ENCODE measurements at places on chromosomes 5 and 9.

GRCh38 chr5:14598225-14598624, 16.6 kb downstream of the OTULINL start:
- DNase-seq = no peak

- DNase-seq = no peak
These were observed 750.9 kb downstream of the MAT2B start for GRCh38 chr5:164256351-164256750.

DNA sequence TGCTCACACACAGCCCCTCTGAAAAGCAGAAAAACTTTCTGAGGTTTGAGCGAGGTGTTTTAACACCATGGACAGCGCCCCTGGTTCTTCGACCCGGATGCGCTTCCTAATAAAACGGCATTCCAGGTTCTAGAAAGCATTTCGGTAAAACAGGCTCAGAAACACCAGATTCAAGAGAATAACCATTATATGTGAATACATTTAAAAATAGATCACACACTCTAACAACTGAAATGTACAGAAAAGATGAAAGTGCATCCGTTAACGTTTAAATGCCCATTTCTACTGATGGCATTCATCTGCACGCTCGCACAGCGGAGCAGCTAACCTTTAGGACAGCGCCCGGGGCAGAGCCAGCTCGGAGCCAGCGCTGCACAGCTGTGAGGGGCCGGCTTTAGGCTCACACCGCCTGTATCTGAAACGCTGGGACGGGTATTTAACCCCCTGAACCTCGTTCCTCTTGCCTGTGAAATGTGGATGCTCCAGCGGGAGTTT, 26.3 kb upstream of the TENT4A start:
- DNase-seq = no peak

- DNase-seq = no peak
These were observed 21.7 kb downstream of the FAM78A start for GRCh38 chr9:131254626-131255025.

GRCh38 chr5:178530526-178530925, 59.7 kb downstream of the COL23A1 start:
- DNase-seq = no peak

DNA sequence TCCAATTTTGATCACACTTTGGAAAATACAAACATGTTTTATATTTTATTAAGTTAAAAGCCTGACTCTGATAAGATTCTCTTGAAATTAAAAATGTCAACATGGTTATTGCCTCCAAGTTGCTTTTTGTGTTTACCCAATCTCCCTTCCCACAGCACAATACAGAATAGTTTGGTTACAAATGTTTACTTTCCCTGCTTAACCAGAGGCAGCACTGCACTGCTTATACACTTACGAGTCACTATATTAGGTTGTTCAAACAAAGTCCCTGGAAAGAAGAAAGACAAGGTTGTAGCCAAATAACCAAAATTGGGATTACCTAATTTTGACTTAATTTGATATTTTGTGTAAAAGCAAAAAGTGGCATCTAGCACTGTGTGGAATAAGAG, 25.9 kb downstream of the SRFBP1 start:
- no peak for DNase-seq

Measured in stimulated activated CD4-positive, alpha-beta T cell treated with anti-CD3 and anti-CD28 coated beads, Interleukin-4, amount 100 ng/mL, for 48 hours (primary cell).